ENCODE measurements at places on chromosomes 16 and 17.

DNA sequence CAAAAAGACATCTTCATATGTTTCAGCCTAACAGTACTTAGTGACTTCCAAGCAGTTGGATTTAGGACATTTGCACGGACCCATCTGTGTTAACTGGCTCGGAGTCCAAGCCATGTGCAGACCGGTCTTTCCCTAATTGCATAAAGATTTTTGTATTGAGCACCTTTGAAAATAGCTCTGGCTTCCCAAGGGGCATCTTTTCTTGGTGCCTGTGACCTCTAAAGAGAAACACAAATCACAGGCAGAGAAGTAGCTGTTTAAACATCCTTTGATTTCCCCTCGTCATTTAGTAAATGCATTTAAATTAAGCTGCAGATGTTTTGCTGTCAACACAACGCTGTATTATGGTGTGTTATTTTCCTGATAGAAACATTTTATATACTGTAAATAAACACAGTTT lies 288.2 kb upstream of the SALL1 start:
- no peak for DNase-seq

- DNase-seq = no peak
These were observed 5.9 kb upstream of the MYO15A start for GRCh38 chr17:18102640-18103039.

GRCh38 chr17:39335704-39336223 lies 65.7 kb downstream of the FBXL20 start:
- no peak for DNase-seq

GRCh38 chr17:50959341-50959740 lies 93.2 kb upstream of the TOB1 start:
- no peak for DNase-seq

DNA sequence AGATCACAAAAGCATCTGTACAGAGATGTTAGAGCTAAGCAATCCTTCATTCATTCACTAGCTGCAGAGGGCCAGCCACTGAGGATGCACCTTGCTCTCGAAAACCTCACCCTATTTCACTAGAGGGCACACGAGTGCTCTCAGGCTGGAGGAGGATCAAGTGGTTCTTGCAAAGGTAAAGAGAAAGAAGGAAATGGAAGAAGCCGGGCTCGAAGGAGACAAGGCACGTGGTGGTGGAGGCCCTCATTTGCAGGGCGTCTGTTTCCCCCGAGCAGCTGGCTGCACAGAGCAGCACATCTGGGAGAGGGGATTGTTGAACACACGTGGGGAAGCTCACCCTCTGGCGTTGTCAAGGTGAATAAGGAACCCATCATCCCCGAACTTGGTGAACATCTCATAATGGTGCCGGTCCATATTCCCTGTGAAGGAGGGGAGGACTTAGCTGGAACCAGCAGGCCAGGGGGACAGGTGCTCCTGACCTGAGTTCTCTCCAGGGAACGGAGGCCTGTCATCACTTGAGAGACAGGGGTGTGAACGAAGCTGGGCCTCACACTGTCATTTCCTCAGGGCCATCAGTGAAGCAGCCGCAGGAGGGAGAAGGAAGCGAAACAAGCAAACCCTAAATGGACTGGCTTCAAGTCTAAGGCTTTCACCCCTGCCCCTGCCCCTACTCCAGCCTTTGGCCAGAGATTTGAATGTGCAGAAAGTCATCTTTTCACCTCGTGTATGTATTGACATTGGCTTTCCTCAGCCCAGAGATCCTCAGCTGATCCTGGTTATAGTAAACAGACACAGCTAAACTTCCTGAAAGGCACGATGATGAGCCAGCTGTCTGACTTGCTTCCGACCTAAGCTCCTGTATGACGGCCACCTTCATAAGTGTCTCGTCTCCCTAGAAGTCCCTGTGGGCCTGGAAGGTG lies 27.6 kb downstream of the PRKAR1A start:
- DNase-seq = no peak

DNA sequence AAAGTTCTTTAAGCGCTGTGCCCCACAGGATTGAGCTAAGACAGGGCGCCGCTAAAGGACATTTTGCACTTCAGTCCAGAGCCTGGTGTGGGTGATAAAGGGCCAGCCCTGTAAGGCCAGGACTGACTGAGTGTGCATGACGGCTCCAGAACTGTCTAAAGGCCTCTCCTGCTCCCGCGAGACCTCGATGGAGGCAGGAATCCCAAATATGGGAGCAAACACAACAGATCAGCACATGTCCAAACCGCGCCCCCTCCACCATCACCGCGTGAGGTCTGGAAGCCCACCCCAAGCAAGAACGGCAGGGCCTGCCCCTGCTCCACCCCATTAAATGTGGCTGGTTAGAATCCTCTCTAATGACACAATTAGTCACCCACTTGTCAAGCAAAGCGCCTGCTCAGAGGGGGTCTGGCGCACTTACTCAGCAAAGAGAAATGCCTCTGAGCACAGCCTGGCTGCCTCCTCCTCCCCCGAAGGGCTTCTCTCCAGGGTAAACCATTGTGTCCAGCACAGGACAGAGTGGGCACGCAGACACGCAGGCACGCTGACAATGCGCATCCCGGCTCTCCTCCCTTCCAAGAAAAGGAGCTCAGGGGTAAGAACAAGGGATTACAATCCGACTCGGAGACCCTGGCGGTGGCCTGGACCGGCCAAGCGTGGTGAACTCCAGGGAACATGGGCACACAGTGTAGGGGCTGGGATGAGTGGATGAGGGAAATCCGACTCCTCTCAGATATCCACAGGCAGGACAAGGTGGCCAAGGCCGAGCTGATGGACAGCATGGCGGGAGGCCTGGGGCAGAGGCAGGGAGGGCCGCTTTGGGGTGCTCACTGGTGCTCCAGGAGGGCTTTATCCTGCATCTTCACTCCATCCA lies 1.5 kb downstream of the MXRA7 start:
- no peak for DNase-seq

GRCh38 chr17:45985447-45985846 lies 13.6 kb upstream of the STH start:
- DNase-seq = no peak

DNA sequence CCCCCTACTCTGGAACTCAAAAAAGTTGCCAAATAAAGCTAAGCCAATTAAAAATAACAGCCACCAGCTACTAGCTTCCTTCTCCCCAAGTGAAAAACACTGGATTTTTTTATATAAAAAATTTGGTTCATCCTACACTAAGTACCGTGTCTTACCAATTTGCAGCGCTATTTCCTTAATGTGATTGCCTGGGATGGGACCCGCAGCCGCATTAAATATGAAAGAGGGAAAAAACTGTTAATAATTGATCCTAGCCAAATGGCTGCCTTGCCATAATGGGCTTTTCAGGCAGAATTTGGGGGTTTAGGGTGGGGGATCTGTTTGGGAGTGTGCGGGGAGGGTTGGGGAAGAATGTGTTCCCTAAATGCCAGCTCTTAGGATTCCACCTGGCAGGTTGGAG lies 2.0 kb downstream of the HOXB9 start:
- DNase-seq = no peak

- no peak for DNase-seq
These were observed 3.1 kb downstream of the ABAT start for GRCh38 chr16:8677481-8677880.

- no peak for DNase-seq
These were observed 5.9 kb downstream of the TBX6 start for GRCh38 chr16:30085820-30086219.

DNA sequence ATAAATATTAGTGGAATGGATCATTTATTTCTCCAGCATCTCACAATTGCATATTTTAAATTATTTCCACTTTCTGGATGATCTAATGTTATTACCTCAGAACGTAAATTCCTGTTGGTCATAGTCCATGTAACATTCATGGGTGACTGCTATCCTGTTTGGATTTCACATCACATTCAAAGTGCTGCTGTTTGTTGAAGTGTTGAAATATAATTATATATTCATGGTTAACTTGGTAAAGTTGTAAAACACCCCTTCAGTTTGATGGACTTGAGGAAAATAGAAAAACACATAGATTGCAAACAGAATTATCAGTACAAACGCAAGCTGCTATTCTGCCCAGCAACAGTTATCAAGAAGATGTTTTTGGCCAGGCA lies 59.6 kb downstream of the TANGO6 start:
- DNase-seq = no peak

DNA sequence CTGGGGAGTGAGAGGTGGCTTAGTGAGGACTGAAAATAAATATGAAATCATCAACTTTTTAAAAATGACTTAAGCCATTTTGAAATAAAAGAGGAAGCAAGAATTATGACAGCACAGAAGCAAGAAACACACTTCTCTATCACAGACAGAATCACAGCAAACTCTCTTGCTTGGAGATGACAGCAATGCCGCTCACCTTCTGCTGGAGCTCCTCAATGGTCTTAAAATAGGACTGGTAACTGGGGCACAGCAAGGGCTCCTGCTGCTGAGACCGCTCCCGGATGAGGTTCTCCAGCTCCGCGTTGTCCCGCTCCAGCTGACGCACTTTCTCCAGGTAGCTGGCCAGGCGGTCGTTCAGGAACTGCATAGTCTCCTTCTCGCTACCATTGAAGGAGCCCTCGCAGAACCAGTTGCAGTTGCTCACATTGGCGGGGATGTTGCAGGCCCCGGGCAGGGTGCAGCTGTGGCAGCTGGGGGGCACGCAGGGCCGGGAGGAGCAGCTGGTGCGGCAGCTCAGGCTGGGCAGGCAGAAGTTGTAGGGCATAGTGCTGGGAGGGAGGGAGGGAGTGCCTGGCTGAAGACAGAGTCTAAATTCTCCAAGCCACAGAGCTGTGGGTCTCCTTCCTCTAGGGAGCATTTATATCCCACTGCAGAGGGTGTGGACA lies at the start of gene KRT31:
Gene KRT31 (minus strand): TSS at position 613 of the 665 bp plus-strand sequence. CDS start 69 bp downstream, at position 544.
- DNase-seq = no peak

DNA sequence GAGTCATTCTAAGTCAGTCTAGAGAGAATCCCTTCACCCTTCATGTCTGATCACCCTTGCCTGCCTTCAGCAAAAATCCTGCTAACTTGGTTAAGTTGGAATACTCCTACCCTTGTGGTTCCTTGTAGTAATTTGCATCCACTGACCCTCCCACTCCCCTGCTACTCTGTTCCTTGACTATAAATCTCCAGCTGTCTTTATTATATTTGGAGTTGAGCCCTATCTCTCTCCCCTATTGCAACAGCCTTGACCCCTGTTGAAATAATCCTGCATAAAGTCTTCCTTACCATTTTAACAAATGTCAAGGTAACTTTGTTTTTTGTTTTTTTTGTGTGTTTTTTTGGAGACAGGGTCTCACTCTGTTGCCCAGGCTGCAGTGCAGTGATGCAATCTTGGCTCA lies 590.1 kb downstream of the WWOX start:
- DNase-seq = no peak

DNA sequence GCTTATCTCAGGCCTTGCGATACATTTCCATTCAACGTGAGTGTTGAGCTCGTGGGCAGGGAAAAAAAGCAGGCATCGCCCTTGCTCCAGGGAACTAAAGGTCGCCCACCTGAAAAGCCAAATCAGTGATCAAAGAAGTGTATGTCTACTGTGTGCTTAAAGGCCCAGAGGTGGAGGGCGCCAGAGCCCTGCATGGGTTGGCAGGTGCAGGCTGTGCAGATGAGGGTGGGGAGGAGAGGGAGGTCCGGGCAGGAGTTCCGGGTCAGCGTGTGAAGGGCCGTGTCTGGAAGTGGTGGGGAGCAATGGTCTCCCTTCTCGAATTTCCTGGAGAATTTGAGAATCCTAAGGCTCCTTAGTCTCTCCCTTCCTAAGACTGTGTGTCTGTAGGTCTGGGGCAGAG lies 7.2 kb downstream of the ADAM11 start:
- DNase-seq = no peak

DNA sequence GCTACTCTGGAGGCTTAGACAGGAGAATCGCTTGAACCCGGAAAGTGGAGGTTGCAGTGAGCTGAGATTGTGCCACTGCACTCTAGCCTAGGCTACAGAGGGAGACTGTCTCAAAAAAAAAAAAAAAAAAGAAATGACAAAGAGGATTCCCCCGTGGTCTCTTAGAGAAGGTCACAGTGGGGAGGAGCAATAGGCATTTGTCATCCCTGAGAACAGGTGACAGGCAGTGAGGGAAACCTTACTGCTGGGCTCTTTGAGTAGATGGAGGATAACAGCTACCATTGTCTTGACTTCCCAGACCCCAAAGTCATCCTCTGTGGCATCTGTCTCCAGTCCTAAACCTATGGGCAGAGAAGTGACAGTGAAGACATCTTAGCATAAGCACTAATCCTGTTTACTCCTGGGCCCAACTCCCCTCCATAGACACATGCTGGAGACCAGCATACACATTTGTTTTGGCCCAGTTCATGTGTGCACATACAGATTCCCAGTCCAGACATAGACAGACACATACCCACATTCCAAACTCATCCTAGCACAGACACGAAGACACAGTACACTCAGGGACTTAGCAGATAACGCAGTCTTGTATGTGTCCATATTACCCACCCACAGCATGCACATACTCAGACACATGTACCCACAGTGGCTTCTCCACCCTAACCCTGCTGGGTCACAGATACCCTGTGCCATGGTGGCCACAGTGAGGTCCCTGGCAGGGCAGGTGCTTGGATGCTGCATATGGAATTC lies 2.7 kb downstream of the ESRP2 start:
- no peak for DNase-seq

DNA sequence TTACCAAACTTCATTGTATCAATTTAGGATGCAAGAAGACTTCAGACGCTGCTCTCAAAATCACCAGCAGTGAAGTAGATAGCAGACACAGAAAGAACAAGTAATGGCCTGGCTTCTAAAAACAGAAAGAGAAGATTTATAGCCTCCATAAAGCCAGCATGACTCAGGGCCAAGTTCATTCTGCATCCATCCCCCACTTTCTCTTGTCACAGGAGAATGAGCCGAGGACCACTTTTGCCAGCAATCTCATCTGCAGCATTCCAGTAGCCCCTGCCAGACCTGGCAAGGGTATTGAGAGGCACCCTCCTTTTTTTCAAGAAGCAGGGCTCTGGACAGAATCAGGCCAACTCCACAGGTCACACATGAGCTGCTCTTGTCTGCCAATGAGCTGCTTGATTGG lies 355.4 kb upstream of the SOX9 start:
- no peak for DNase-seq

DNA sequence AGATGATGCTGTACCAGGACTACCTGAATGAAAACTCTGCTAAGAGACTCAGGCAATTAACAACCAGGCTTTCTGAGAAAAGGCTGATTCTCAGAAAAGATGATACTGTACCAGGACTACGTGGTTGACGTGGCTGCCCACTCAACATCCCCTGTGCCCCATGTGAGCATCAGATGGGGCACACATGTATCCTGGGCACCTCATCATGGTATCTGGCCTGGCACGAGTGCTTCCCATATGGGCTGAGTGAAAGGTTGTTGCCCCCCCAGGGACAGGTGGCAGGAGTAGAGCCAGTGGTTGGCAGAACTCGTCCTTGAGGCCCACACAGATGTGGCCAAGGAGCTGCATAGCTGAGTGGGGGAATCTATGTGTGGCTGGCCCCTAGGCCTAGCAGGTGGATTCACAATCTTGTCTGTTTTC lies 3.5 kb upstream of the CES4A start:
- no peak for DNase-seq

GRCh38 chr17:43042025-43042628 lies 17.1 kb downstream of the RND2 start:
- no peak for DNase-seq

- DNase-seq = no peak
These were observed 60.2 kb downstream of the RPGRIP1L start for GRCh38 chr16:53643474-53643873.

Data from NCI-H1048 (cell line).